ENCODE measurements at places on chromosomes 3 and 15.

DNA sequence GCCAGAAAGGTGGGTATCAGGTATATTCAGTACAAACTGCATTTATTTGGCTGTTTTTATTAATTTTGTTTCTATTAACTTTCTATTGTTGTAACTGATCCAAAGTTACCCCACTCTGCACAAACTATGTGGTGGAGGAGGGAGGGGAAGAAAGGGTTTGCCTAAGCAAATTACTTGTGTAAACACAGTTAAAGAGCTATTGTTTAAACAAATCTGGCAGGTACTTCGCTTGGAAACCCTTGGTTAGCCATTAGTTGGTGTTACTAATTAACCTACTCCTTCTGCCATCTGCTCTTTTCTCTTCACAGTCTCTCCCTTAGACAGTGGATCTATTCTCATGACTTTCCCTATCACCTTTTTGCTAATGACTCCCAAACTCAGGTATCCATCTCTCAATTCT is 328.4 kb upstream of the NECTIN3 start:
- no peak for DNase-seq

- DNase-seq, result no peak
These were observed 18.9 kb downstream of the EFCAB12 start for GRCh38 chr3:129409541-129409940.

- no peak for DNase-seq
These were observed 136.5 kb downstream of the PLCH1 start for GRCh38 chr3:155608228-155608920.

DNA sequence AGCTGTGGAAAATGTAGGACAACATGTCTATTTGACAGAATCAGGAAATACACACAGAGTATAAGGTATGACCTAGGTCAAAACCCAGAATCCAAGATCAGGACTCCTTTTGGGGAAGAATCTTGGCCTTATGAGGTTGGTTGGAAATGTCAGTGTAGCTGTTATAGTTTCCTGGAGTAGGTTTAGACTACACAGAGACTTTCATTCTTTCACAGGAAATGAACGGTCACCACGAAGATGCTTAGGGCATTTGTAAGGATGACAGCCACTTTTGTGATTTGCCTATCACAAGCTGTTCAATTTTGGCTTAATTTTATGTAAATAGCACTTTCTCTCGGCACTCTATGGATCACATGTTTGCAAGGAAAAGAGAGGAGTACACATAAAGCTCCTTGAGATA is 18.6 kb upstream of the ZBTB20 start:
- no peak for DNase-seq

DNA sequence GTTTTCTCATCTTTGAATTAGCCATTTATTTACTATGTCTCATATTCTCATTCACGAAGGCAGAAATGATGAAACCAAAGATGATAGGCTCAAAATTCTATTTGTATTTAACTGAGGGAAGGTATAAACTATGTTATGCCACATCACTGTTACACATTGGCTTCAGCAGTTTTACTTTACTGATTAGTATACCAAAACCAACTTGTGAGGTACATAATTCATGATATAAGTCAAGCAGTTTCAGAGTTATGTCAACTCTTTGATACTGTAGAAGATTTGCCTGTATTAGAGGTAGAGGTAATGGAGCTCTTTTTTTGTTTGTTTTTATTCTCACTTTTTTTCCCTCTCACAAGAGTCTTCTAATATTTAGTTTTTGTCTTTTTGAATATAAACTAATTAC is 22.9 kb downstream of the CHMP2B start:
- DNase-seq, result no peak

GRCh38 chr3:124887177-124887931 is at the start of gene ITGB5:
Gene ITGB5, minus strand, starts transcription at chr3:124887365. Its CDS starts 365 bp downstream, at chr3:124887000.
- DNase-seq, result peak; percentile 95

All from chondrocyte (in vitro differentiated cells).